AG09319 (cell line): ENCODE measurements at places on chromosomes 4 and X.

- no peak for DNase-seq
Observed at GRCh38 chrX:31132821-31133241, 61.0 kb upstream of the FTHL17 start.

DNA sequence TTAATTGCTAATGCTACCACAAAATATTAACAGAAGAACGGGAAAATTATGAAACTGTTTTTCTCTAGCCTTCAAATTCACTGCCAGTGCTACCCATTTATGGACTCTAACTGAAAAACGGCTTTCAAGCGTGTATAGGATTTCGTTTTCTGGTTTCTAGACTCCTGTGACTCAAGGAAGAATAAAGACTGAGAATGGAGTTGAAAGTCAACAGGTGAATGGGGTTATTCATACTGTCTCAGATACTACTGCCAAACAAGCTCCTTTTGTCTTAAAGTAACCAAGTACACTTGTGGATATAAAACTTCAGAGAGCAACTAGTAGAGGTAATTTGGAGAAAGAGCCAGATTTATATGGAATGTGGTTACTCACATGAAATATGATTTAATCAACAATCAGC lies 251.1 kb upstream of the ITM2A start:
- no peak for DNase-seq

DNA sequence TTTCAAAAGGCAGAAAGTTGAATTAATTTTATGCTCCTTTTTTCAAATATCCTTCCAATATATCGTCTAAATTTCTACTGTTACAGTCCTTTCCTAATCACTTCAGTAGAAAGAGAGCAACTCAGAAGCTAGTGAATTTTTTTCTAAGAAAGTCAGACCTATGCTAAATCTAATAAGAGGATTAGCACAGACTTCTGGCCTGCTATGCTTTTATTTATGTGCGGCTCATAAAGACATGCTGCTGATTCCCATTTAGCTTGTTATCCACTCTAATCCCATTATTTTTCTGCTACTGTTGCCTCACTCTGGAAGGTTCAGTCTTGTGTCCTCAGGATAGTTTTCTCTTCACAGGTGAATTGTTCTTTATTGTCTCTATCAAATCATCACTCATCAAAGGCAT lies 473.5 kb upstream of the FAM241A start:
- no peak for DNase-seq

- no peak for DNase-seq
Observed at GRCh38 chr4:155964016-155964891, 10.6 kb upstream of the CTSO start.

DNA sequence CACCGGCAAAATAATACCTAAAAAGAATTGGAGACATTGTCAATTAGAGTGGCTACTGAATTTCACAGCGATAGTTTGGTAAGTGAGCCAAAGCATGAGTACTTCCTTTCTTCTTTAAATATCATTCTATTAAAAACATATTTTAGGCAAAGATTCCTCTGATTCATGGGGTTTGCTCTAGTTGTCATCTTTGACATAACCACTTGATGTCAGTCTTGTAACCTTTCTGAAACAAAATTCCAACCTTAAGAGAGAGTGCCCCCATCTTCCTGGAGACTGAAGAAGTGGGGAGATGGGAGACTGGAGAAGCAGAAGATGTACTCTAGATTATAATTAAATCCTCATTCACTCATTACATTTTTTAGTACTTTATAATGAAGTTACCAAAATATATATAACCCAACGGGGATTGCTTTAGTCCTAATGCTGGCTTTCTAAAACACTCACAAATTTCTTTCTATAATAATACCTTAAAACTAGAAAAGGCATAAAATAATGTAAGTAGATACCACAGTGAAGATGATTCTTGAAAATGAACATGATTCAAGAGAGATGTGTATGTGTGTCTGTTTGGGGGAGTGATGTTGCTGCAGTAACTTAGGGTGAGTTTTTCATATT lies 96.4 kb downstream of the EMCN start:
- peak; percentile 11 for DNase-seq

DNA sequence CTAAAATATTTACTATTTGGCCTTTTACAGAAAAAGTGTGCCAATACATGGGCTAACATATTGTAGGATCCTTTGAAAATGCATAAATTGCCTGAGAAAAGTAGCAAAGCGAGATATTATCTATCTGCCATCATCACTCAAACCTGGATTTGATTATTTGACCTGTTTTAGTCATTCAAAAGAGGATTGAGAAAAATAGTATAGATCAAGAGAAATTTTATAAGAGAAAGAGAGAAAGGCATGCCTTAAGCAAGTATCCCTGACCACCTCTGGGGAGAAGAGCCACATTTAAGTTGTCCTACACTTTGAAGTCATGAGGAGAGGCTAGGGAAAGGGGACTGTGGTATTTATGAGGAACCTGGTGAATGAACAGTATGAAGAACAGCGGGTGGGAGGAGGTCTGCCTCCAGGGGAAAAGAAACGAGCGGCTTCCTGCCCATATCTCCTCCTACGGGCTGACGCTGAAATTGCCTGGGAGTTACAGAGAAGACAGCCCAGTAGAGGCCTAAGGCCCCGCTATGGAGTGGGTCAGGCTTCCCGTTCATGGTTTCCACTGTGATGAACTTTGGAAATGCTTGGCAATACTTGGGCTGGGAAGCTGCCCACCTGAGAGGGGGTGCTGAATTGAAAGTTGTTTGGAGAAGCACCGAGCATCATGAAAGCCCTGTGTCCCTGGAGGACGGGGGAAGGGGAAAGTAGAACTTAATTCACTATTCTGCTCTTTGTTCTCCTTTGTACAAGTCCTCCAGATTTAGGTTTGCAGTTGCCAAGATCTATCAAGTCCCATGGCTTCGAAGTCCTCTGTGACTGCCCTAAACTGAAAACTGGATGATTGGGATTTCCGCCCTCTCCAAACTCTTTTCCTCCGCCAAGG lies 106.9 kb upstream of the ACSL4 start:
- DNase-seq: no peak

DNA sequence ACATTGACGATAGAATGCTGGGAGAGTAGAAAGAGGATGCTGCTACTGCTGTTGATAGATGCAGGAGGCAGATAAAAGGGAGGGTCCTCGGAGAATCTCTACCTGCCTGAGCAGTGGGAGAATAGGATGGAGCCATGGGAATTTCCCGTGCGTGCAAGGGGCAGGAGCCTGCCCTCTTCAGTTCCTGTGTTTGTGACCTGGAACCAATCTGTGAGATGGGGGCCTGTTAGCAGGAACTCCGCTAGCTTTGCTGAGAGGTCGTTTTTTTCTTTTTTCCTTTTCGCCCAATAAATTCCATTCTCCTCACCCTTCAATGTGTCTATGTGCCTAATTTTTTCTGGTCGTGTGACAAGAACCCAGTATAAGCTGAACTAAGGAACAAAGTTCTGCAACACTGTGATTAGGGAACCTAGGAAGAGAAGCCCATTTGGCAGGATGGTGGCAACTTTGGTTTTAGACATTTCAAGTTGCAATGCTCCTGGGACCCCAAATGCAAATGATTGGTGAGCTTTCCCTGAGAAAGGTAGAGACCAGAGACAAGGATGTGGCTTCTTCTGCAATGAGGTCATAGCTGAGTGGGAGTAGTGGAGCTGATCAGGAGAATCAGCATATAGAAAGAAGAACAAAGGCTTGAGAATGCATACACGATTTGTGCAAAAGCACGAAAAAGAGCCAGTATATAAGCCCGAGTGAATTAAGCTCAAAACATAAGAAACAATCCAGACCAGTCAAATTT lies 23.9 kb downstream of the SLC39A8 start:
- DNase-seq: no peak

DNA sequence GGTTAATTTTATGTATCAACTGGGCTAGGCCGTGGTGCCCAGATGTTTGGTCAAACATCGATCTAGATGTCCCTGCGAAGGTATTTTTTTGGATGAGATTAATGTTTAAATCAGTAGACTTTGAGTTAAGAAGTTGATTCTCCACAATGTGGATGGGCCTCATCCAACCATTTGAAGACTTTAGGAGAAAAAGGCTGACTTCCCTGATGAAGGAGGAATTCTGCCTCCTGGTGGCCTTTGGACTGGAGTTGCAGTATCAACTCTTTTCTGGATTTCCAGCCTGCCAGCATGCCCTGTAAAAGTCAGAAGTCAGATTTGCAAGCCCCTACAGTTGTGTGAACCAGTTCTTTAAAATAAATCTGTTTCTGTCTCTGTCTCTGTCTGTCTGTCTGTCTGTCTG lies 91.4 kb downstream of the STK32B start:
- DNase-seq: peak; percentile 27

DNA sequence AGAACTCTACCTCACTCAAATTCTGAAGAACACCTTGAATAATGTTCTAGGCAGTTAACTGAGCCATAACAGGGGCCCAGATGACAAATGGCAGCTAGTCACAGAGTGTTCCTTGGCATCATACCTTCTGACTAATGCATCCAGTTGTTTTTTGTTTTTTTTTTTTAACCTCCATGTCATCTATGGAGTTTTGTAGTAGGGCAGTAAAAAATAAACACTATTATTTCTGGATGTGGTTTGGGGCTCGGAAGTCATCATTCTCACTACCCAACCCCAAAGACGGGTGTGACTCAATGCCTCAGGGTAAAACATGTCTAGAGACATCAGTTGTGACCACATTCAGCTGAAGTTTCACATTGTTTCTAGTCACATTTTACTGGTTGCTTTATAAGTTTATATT lies 31.2 kb upstream of the MCF2 start:
- no peak for DNase-seq

- DNase-seq: no peak
Observed at GRCh38 chrX:97309487-97310116, 425.9 kb downstream of the RPA4 start.

DNA sequence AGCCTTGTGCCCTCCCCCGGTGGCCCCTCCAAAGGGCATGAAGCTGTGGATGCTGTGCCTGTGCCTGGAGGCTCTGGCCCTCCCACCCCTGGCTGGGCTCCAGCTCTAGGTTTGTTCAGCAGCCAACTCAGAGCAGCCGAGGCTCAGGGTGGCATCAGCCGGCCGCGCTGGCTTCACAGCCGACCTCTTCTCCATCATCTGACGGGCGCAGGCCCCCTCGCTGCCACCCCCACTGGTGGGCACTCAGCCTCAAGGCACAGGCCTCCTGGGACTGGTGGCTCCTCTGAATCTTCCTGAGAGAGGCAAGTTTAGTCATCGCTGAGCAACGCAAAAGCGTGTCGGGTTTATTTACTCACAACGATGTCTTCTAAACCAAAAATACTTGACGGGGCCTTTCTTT lies 46.0 kb downstream of the PCGF3 start:
- DNase-seq: no peak

DNA sequence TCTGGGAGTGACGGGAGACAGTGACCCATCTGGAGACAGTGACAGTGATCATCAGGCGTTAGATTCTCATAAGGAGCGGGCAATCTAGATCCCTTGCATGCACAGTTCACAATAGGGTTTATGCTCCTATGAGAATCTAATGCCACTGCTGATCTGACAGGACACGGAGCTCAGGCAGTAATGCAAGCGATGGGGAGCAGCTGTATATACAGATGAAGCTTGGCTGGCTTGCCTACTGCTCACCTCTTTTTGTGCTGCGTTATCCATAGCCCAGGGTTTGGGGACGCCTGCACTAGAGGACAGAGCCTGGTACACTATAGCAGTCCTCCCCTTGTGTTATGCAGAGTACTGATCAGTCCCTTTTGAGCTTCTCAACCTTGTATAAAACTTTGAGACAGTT lies 23.5 kb downstream of the NFKB1 start:
- DNase-seq: no peak

GRCh38 chrX:16319929-16320328 lies 152.6 kb downstream of the MAGEB17 start:
- no peak for DNase-seq

GRCh38 chr4:92237559-92237958 lies 66.2 kb upstream of the GRID2 start:
- DNase-seq: no peak

DNA sequence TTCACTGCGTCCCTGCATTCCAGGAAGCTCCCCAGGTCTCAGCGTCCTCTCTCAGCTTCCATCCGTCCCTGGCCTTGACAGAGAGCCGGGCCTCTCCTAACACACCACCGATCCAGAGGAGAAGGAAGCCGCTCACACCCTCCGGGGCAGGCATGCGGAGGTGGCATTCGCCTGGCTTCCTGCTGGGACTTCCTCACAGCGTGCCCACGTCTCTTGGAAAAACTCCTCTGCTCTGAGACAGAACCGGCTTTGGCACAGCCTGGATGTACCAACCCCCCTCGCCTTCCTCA lies 3.2 kb downstream of the CTAG2 start:
- no peak for DNase-seq

- no peak for DNase-seq
Observed at GRCh38 chr4:1508161-1509160, 102.2 kb upstream of the NKX1-1 start.
